Stimulated activated CD4-positive, alpha-beta T cell treated with anti-CD3 and anti-CD28 coated beads, TNF-alpha, amount 100 ng/mL, for 48 hours (primary cell): ENCODE measurements at places on chromosomes 5 and 9.

GRCh38 chr9:94713436-94714215 lies 12.9 kb upstream of the AOPEP start:
- no peak for DNase-seq

- DNase-seq = no peak
Observed at GRCh38 chr5:146560205-146560812, 44.3 kb upstream of the GPR151 start.

DNA sequence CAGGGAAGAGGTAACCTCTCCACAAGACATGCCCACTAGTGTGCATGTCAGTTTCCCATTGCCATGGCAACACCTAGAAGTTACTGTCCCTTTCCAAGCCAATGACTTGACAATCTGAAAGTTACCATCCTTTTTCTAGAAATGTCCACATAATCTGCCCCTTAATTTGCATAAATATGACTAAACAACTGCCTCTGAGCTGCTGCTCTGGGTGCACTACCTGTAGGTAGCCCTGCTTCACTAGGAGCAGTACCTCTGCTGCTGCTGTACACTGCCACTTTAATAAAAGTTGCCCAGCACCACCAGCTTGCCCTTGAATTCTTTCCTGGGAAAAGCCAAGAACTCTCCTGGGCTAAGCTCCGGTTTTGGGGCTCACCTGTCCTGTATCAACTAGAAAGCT lies 392.4 kb downstream of the NTRK2 start:
- DNase-seq = no peak

DNA sequence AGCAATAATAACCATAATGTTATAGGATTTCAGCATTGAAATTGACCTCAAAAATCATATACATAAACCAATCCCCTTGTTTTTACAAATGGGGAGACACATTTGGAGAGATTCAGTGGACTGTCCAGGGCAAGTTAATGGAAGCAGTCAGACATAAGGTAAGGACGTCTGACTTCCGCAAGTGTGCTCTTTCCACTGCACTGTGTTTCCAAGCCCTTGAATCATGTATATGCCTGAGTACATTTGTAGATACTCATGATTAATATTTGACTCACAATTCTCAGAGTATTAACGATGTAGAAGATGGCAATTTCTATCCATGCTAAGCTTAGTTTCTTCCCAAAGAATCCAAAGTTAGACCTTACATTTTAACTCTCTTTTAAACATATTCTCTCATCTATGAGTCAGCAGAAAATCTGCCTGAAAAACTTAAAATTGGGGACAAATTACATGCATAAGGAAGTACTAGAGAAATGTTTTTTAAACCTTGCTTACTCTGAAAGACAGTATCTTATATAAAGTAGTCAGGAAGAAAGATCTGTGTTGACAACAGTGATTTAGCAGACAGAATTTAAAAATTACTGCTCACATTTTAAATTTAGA lies 165.3 kb downstream of the NFIB start:
- no peak for DNase-seq

DNA sequence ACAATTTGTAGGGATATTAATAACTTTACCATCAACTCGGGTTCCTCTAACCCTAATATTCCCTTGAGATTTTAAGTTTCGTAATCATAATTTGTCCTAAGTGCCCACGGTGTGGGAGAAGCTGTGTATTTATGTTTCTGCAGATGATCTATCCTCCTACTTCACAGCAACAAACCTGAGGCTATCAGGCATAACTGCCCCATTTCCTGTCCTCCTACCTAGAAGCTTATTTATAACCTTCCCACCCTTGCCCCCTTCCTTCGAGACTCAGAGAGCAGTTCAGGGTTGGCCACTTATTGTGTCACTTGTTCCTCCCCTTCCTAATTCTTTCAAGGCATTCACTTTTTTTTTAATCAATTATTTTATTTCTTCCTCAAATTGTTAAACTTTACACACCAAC lies 29.6 kb upstream of the LCP2 start:
- DNase-seq = no peak

- DNase-seq = no peak
Observed at GRCh38 chr9:98409719-98410118, 154.3 kb upstream of the TBC1D2 start.

DNA sequence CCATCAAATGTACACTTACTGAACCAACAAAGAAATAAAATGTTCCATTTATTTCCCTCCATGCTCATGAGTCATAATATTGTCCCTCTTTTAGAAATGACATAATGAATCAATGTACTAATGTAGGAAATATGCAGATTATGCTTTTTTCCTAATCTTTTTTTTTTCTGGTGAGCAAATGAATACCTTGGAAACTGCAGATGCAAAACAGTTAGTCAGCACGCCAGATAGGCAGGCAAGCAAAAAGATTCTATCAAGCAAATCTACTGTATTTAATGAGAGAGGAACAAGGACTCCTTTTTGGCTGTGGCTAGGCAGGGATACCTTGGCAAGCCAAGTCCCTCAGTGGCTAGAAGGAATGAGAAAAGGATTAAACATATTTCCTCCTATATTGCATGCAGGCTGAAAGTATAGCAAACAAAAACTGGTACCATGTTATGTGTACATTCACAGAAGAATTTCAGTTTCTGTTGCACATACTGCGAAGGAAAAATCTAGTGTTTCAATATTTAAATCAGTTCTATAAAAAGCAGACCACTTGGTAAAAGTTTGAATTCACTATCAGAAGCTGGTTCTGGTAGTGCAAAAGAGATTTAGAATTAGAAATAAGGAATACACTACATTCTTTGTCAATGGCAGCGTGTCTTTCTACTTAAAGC lies 605.4 kb downstream of the TLE1 start:
- no peak for DNase-seq

DNA sequence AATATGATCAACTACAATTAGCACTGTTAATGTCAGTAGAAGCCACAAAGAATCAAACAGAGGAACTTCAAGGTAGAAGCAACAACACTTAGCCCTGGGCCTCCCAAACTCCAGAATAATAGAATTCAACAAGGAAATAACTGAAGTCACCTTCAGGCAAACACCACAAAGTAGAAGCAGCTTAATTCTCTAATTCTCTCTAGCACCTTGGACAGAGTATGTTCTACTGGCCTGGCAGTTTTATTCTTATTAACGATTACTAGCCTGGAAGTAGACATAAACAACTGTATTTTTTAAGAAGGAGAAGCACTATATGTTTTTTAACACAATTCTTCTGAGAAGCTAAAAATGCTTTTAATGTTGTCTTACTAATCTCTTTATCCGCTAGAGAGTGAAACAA lies 911.9 kb downstream of the DTWD2 start:
- DNase-seq = no peak

GRCh38 chr5:179051784-179052183 lies 8.4 kb upstream of the ZNF354C start:
- DNase-seq = no peak

DNA sequence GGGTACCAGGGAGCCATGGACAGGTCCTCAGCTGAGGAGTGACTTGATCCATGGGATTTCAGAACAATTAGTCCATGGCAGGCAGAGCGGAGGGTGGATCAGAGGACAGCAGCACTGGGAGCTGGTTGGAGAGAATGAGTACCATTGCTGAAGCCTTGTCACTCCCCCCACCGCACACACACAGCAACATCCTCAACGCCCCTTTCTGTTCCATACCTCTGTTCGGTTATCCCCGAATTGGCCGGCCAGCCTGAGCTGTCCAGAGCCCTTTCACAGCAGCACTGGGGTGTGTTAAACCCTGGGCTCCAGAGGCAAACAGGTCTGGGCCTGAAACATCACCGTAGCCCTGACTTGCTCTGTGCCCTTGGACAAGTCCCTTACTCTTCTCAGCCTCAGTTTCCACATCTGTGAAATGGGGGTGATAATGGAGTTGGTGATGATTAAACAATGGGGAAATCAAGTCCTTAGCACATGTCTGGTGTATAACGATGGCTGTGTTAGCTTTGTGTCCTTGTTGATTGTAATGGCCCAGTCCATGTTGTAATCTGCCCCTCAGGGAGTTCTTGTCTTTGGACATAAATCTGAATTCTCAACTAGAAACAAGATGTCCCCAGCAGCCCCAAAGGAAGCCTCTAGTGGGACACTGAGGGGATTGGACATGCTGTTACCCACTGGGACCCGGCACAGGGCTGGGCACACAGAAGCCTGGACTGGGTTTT lies 16.9 kb downstream of the GSN start:
- DNase-seq = no peak

DNA sequence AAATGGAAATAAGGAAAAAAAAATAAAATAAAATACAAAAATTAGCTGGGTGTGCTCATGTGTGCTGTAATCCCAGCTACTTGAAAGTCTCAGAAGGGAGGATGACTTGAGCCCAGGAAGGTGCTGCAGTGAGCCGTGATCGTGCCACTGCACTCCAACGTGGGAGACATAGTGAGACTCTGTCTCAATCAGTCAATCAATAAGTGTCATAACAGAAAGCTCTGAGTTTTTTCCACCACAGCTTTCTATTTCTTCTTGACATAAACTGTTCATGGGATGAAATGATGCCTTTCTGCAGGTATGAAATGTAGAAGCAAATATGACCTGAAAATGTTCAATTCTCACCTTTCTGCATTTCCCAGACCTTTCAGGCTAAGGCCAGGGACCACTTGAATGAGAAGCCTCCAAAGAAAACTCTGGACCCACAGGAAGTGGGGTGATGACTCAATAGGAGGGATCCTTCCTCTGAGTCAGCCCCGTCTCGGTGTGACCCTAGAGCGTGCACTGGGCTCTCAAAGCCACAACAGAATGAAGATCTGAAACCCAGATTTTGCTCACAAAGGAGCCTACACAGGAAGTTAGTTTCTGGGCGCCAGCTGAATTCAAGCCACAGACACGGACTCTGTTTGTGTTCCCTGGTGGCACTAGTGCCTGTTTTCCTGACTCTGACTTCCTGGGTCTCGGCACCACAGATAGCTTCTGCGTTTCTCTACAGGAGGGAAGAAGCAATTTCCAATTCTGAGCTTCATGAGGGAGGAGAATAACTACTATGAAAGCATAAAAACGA lies 62.0 kb downstream of the ANKH start:
- peak; percentile 77 for DNase-seq

- DNase-seq = no peak
Observed at GRCh38 chr5:178674334-178674733, 47.5 kb upstream of the CLK4 start.

DNA sequence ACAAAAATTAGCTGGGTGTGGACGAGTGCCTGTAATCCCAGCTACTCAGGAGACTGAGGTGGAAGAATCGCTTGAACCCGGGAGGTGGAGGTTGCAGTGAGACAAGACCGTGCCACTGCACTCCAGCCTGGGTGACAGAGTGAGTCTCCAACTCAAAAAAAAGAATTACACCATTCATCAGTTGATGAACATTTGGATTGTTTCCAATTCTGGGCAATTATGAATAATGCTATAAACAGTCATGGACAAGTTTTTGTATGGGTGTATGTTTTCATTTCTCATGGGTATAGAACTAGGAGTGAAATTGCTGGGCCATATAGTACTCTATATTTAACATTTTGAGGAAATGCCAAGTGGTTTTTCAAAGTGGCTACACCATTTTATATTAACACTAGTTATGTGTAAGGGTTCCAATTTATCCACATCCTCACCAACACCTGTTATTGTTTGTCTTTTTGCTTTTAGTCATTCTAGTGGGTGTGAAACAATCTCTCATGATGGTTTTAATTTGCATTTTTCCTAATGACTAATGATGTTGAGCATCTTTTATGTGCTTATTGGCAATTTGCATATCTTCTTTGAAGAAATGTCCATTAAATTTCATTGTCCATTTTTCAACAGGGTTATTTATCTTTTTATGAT lies 9.0 kb upstream of the CCDC125 start:
- DNase-seq = no peak
